ENCODE measurements at places on chromosomes 7 and 10. TPM values are rescaled to one million over a fixed set of nuclear protein-coding genes. Genes with fewer than 3 reads are reported as not detected.

Gene MAGI2
- total RNA-seq = 4.1 TPM

Gene CALU
- total RNA-seq = 1,589 TPM

Gene TMEM236
- total RNA-seq = 0.11 TPM

Gene LMOD2
- total RNA-seq = not detected

Gene DNAJC1
- total RNA-seq = 50.9 TPM

Gene GBX1
- not detected for total RNA-seq

Gene RBAK
- 8.4 TPM for total RNA-seq

Gene CTTNBP2
- total RNA-seq = not detected

- H3K27ac ChIP-seq = peak overlapping the region; percentile 34
- peaks cover 71% of the 10 kb centered on the region for H3K4me1 ChIP-seq
- H3K4me3 ChIP-seq = no peak overlapping the region
- no peaks in the 10 kb centered on the region for H3K27me3 ChIP-seq
- peaks cover 3% of the 10 kb centered on the region for H3K36me3 ChIP-seq
These were observed 9.0 kb downstream of the EIF4H start for GRCh38 chr7:74183142-74183541.

DNA sequence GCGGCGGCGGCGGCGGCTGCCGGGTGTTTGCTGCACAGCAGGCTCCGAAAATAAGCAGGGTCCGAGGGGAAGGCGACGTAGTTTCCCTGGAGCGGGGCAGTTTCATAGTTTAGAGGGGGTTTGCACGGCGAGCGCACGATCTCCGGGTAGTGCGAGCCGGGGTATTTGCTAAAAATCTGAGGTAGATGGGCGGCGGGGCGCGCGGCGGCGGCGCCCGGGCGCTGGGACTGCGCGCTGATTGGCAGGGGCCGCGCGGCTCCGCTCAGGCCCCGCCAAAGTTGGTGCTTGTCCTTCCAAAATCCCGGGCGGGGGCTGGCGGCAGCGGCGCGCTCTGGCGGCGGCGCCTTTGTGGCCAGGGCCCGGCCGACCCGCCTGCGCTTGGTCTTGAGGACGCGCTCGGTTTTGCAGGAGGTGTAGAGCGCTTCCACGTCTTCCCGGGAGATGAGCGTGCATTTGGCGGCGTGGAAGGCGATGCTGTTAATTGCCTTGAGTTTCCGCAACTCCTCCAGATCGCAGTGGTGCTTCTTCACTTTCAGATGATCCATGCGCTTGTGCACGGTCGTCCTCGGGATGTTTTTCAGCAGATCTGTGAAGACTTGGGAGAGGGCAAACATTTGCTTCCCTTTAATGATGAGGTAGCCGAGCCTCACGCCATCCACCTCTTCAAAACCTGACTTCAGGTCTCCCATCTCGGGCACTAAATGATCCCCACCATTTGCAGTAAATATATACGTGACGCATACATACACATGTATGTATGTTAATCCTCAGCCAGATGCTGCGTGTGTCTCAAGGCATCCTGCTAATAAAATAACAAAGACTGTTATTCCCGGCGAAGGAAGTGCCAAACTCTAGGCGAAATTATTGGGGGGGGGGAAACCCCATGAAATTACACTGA lies 8.1 kb downstream of the SKIDA1 start:
- no peaks in the 10 kb centered on the region for H3K36me3 ChIP-seq
- peak overlapping the region; percentile 30 for H3K27ac ChIP-seq
- peak; percentile 76 for DNase-seq
- no peaks in the 10 kb centered on the region for H3K27me3 ChIP-seq
- peaks cover 23% of the 10 kb centered on the region for H3K4me1 ChIP-seq

DNA sequence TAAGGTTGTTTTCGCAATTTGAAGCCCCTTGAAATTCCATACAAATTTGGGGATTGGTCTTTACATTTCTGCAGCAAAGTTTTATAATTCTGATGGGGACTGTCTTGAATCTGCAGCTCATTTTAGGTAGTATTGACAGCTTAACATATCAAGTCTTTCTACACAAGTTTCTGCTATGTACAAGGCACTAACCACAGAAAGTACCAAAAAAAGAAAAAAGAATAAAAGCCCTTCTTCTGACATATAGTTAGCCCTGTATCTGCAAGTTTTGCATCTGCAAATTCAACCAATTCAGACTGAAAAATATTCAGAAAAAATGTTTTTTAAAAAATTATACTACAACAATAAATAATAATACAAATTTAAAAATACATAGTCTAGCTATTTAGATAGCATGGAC lies 15.3 kb downstream of the POT1 start:
- H3K27me3 ChIP-seq = no peaks in the 10 kb centered on the region
- no peak overlapping the region for H3K27ac ChIP-seq
- H3K4me1 ChIP-seq = no peaks in the 10 kb centered on the region
- H3K4me3 ChIP-seq = no peak overlapping the region

DNA sequence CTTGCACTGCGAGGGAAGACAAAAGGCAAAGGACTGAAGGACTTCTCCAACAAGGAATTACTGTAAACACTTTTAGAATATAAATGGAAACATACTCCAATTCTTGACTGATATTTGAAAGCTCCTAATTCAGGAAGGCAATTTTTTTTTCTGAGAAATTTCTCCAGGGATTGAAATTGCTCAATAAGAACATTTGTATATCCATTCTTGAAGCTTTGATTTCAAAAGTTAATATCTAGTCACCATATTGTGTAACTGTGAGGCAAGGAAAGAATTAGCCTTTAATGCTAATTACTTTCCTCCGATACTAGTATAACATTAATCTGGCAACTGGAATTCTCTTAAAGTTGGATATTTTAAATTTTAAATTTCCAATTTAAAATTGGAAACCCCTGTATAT lies 188.4 kb upstream of the COL1A2 start:
- peak; percentile 47 for DNase-seq
- H3K27ac ChIP-seq = no peak overlapping the region
- no peaks in the 10 kb centered on the region for H3K4me1 ChIP-seq
- no peaks in the 10 kb centered on the region for H3K36me3 ChIP-seq
- no peaks in the 10 kb centered on the region for H3K27me3 ChIP-seq
- no peak overlapping the region for H3K4me3 ChIP-seq

DNA sequence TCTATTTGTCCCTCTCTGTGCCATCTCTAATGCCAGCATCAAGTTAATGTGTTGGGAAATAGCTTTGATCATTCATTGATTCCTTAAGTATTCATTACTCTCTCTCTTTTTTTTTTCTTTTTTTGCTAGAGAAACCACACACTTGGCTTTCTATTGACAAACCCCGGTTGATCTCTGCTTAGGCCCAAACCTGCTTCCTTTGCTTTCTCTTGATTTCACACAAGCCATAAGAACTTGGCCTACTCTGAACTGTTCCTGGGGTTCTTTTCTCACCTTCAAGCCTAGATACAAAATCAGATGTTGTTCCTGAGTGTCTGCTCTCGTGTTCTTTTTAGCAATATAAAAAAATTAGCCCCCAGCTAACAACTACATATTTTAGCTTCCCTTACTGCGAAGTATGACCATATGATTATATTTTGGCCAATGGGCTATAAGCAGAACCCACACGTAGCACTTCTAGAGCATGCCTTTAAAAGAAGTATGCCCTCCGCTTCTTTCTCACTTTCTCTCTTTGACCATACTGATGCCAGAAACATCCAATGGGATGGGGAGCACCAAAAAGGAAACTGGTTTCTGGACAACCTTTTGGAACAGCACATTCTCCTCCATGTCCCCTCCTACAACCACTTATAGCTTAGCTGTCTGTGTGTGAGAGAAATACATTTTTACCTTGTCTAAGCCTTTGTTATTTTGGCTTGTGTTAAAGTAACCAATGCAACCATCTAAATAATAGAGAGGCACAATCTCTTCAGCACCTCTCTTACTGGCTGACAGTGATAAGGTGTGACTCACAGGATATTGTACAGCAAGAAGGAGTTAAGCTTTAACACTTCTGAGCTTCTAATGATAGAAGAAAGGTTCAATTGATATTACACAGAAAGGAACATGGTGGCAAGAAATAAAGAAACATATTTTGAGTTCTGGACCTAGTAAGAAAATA lies 96.6 kb upstream of the LRRN3 start:
- H3K4me1 ChIP-seq = no peaks in the 10 kb centered on the region
- no peak for DNase-seq
- no peaks in the 10 kb centered on the region for H3K27me3 ChIP-seq
- H3K27ac ChIP-seq = no peak overlapping the region

DNA sequence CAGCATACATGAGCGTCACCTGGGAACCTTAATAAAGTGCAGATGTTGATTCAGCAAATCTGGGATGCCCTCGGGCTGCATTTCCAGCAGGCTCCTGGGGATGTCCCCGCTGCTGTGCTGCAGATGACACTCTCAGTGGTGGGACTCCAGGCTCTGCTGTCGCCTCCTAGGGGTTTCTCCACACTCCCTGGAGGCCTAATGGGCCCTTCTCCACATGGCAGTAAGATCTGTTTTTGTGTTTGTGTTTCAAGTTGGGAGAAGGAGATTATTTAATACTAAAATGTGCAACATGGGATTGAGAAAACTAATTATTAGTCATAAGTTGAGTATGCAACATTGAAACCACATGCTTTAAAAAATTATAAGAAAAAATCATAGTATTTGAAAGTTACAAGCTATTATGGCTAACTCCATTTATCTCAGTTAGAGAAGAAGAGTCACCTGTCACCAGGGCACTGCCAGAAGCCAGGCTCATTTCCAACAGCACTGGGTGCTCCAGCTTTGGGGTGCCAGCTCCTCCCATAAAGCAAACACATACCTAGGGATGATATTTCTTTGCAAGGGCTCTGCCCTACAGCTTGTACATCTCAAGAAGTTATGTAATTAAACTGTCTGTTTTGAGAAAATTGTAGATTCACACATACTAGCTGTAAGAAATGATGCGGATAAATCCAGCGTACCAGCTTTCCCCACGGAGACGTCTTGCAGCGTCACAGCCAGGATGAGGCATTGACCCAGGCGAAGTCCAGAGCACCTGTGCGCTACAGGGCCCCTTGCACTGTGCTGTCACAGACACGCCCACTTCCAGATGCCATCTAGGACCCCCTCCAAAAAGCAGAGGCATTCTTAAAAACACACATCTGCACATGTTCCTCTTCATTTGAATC lies 106.4 kb downstream of the EGFR start:
- H3K4me1 ChIP-seq = peaks cover 77% of the 10 kb centered on the region
- peak; percentile 60 for DNase-seq
- H3K27ac ChIP-seq = peak overlapping the region; percentile 44
- no peak overlapping the region for H3K4me3 ChIP-seq
- no peaks in the 10 kb centered on the region for H3K36me3 ChIP-seq

GRCh38 chr7:8115547-8116402 lies 146.2 kb downstream of the ICA1 start:
- no peaks in the 10 kb centered on the region for H3K4me1 ChIP-seq
- H3K27ac ChIP-seq = no peak overlapping the region
- no peaks in the 10 kb centered on the region for H3K36me3 ChIP-seq
- DNase-seq = no peak

GRCh38 chr10:62492012-62492869 lies 118.1 kb downstream of the ZNF365 start:
- DNase-seq = peak; percentile 50
- H3K4me3 ChIP-seq = no peak overlapping the region
- H3K27ac ChIP-seq = no peak overlapping the region
- no peaks in the 10 kb centered on the region for H3K4me1 ChIP-seq

GRCh38 chr10:19561181-19561580 lies 255.1 kb upstream of the PLXDC2 start:
- H3K4me3 ChIP-seq = no peak overlapping the region
- no peak overlapping the region for H3K27ac ChIP-seq
- H3K36me3 ChIP-seq = no peaks in the 10 kb centered on the region
- H3K27me3 ChIP-seq = no peaks in the 10 kb centered on the region
- no peaks in the 10 kb centered on the region for H3K4me1 ChIP-seq

DNA sequence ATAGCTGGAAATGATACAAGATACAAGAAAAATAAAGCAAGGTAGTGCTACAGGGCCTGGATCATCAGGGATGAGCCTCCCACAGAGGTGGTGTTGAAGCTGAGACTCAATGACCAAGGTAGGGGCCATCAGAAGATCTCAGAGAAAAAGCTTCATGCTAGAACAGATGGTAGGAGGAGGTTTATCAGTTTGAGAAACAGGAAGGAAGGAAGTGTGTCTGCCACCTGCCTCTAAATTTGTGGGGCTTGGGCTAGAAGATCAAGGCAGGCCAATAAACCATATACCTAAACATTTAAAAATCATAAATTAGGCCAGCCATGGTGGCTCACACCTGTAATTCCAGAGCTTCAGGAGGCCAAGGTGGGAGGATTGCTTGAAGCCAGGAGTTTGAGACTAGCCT lies 410.8 kb upstream of the PRKCQ start:
- H3K36me3 ChIP-seq = no peaks in the 10 kb centered on the region
- H3K27me3 ChIP-seq = no peaks in the 10 kb centered on the region
- H3K27ac ChIP-seq = no peak overlapping the region
- no peak for DNase-seq

DNA sequence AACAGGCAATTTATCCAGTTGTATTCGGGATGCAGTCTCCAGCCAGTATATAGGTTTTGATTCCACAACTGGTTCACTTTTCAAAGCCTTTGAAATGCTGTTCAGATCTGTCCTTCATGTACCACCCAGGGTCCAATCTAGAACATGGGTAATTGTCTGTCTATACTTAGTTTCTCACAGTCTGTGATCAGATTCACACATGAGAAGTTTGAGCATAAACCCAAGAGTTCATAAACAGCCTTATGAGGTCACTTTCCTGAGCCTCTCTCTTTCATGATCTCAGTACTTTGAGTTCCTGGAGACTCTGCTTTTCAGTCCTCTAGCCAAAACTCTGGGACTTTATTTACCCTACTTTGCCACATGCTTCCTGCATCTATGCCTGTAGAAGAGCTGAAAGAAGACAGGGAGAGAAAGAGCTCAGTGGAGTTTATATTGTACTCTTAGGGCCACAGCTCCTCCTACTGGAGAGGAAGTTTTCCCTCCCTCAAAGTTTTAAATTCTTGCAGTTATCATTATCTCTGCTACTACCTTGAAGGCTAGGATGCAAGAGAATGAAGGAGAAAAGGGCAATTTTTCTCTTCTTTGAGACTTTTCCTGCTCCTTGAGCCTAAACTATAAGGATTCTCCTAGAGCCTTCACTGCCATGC lies 172.0 kb downstream of the ZEB1 start:
- peaks cover 19% of the 10 kb centered on the region for H3K4me1 ChIP-seq
- no peak overlapping the region for H3K4me3 ChIP-seq
- H3K36me3 ChIP-seq = 0 out of 2 replicates have a peak, but pooled peaks cover 4% of the 10 kb centered on the region
- peak; percentile 71 for DNase-seq
- no peak overlapping the region for H3K27ac ChIP-seq

DNA sequence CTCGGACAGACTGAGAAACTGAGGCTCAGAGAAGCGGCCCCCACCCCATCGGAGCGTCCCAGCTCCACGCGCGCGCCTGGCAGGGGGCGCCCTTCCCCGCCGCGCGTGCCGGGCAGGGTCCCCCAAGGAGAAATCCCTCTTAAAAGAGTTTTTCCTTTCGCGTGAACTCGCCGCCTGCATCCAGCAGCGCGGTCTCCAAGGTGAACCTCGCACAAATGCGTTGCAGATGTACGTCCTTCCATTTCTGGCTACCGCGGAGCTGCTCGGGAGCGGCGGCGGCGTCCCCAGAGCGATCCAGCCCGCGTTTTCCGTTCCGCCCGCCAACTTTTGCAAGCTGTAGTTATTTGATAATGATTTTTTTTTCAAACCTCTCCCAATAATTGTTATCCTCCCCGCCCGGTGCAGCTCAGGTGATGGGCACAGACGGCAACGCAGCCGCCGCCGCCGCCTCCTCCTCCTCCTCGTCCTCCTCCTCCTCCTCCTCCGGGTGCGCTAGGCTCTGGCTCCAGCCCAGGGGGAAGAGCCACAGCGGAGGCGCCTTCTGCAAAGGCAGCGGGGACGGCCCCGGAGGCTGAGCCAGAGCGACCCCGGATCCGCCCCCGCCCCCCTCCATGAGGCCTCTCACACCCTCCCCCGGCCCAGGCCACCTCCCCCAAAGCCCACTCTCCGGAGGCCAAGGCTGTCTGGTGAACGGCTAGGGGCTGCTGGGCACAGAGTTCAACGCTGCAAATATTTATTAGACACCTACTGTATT lies 74.0 kb upstream of the CUX1 start:
- H3K27me3 ChIP-seq = peaks cover 33% of the 10 kb centered on the region
- peak overlapping the region; percentile 71 for H3K4me3 ChIP-seq
- H3K27ac ChIP-seq = no peak overlapping the region
- H3K4me1 ChIP-seq = no peaks in the 10 kb centered on the region

Measured in GM23248 (cell line).